ENCODE measurements at places on chromosomes 12 and 14.

GRCh38 chr12:9992296-9992695 is 6.6 kb downstream of the CLEC1B start:
- DNase-seq, result no peak

- no peak for DNase-seq
Observed at GRCh38 chr12:44114906-44115305, 279.0 kb downstream of the TMEM117 start.

DNA sequence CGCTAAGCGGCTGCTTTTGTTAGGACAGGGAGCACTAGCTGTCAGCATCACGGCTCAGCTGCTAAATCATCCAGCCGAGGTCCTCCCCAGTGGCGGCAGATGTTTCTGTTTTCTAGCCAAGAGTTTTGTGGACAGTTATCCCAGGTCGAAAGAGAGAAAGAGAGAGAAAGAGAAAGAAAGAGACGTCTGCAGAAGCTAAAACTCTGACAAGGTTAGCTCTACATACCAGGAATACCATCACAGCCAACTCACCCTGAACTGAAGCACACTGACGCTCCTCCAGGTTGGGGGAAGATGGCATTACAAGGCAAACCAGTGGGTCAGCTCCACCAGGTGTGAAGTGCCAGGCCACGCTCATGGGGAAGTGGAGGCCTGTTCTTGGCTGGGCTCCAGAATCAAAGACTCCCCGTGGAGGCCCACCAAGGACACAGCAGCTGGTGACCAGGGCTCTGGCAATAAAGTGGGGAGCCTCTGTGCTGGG is 64.9 kb upstream of the DICER1 start:
- no peak for DNase-seq

- no peak for DNase-seq
Observed at GRCh38 chr14:70641548-70642302, at the start of gene TTC9. TTC9 (plus strand) TSS chr14:70641916; CDS start chr14:70642130, 214 bp downstream.

GRCh38 chr14:101561145-101561896 is at the start of gene DIO3:
DIO3 (plus strand) TSS chr14:101561495.
- DNase-seq, result no peak

DNA sequence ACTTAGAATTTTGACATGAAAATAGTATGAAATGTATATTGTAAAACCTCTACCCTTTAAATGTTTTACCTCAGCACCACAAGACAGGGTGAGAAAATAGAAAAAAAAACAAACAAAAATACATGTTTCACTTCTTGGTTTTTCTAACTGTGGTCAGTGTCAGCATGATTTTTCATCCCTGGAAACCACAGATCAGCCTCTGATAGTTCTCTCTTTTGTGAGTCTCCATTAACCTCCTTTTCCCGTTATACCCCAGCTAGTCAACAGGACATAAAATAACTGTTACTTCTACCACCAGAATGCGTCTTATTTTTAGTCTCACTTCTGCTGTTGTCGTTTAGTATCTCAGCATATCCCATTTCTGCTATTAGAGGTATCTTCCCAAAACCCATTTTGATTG is 48.3 kb upstream of the KCNMB4 start:
- DNase-seq, result no peak

DNA sequence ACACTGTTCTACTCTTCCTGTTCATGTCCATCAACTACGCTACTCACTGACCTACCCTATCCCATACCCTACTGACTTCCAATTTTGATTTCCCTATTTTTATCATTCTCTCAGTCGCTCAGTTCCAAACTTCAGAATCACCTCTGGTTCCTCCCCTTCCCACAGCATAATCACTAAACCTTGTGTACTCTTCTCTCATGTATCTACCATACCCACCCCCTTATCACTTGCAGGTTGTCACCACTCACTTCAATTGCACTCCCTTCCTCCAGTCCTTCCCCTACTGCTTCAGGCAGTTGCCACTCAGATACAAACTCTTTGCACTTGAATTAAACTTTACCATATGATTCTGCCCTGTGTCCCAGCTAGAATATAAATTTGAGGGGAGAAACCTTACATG is 6.3 kb downstream of the RACGAP1 start:
- no peak for DNase-seq

DNA sequence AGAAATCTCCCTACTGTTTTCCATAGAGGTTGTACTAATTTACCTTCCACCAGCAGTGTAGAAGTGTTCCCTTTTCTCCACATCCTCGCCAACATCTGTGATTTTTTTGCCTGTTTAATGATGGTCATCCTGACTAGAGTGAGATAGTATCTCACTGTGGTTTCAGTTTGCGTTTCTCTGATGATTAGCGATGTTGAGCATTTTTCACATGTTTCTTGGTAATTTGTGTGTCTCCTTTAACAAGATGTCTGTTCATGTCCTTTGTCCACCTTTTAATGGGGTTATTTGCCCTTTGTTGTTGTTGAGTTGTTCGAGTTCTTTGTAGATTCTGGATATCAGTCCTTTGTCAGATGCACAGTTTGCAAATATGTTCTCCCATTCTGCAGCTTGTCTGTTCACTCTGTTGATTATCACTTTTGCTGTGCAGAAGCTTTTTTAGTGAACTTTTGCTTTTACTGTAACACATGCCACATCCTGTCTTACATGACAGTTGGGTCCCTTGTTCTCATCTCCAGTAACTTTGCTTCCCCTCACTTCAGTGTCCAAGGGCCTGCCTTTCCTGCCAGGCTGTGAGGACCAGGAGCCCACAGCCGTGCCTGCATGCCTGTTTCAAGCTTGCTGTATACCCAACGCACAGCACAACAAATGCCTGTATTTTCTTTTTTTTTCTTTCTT is 64.9 kb downstream of the SPRING1 start:
- DNase-seq, result no peak

GRCh38 chr12:80038062-80038560 is 61.2 kb upstream of the OTOGL start:
- DNase-seq, result no peak

DNA sequence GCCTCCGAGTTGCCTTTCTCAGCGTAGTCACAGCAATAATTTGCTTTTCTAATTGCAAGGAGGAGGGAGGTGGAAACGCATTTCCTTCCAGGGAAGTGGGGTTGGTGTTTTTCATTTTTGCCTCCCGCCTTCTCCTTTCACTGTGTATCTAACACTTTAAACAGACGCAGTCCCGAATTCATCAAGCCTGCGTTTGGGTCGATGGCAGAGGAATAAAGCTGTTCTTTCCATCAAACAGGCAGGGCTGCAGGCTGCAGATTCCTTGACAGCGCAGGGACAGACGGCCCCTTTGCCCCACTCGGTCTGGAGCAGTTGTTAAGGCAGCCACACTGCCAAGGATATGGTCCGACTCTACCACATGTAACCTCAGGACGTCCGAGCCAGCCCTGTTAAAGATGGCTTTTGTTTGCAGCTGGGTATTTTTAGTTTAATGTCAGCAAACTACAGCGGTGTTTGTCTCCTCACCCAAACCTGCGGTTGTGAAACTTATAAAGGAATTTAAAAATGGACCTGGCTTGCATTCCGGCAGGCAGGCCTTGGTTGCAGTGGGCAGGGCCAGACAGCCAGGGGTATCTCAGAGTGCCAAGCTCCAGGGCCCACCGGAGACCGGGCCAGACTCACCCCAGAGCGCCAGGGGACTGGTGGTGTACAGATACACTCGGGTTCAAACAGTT is 2.1 kb downstream of the CHST11 start:
- no peak for DNase-seq

DNA sequence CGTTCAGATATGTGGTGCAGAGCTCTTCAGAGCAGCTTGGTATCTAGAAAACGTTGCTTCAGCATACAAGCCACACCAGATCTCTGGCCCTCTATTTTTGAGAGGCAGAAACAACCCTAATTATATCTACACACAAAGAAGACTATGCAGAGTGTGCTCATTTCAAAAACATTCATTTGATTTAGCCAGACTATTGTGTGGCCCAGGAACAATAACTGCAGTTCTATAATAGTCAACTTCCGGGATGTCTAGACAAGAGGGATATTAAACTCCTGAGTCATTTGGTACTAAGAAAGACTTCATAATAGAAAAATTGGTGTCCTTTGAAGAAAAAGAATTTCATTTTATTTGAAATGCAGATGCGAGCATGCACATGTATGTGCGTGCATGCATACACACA is 153.8 kb downstream of the PELI2 start:
- DNase-seq, result no peak

DNA sequence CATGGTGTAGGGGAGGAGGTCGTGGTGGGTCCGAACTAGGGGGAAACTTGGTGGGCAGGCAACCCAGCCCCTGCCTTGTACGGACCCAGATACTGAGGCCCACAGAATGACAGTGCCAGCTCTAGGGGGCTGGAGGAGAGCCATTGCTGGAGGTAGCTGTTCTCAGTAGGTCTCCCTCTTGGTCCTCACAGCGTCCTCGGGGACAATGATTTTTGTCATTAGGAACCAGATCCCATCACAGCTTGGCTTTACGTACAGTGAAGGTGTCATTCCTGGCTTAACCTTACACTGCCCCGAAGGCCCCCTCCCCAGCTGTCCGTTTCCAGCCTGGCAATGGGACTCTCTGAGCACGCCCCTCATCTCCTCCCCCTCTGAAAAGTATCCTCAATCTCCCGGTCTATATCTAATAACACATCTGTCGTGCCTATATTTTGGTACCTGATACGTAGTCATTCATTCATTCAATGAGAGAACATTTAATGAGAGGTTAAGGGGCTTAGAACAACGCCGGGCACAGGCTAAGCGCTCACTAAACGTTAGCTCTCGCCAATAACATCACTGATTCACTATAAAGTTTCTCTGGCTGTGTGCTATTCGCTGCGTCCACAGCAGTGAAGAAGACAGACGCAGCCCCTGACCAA is 597 bp upstream of the DYNC1H1 start:
- DNase-seq, result no peak

- DNase-seq, result no peak
Observed at GRCh38 chr12:65282840-65283239, 4.4 kb downstream of the MSRB3 start.

DNA sequence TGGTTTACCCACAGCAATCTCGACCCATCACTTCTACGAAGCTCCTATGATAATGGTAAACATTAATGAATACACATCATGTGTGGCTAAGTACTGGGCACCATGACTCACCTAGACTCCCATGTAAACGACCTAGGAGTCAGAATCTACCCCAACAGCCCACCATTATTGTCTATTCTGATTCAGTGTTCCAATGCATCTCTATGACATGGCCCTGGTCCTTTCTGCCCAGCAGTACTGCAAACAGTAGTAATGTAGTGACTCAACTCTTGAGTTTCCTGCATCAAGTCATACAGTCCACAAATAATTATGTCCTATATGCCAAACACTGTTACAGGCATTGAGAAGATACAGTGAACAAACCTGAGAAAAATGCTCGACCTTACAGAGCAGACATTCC is 14.6 kb downstream of the GTF2A1 start:
- DNase-seq, result no peak

DNA sequence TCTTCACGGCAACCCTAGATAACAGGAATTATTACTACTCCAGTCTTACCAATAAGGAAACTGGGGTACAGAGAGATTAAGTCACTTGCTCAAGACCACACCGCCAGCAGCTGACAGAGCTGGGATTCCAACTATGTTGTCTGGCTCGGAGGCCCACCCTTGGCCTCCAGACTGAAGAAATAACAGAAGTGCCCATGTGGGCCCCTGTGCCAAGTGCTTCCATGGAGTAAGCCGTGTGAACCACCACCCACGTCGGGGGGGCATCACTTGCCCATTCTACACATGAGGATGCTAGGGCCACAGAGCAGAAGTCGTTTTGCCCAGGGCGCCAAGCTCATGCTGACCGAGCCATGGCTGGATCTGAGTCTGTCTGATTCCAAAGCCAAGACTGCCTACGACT is 926 bp upstream of the CMKLR1 start:
- DNase-seq, result no peak

GRCh38 chr12:68478516-68479260 is 132.0 kb upstream of the RAP1B start:
- no peak for DNase-seq

DNA sequence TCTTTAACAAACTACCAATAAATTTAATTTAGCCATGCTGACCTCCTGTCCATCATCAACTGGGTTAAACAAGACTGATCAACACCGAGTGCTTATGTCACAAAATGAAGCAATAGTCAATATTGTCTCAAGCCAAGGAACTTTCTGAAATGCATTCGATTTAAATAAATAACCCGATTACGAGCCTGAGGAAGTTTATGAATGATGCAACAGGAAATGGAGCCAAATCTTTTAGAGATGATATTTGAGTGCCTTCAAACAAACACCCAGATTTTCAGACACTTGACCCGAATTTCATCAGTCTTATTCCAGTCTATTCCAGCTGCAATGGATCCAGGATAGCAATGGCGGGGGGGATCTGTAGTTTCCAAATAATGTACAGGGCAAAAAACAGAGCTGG is 27.9 kb downstream of the FAR2 start:
- no peak for DNase-seq

DNA sequence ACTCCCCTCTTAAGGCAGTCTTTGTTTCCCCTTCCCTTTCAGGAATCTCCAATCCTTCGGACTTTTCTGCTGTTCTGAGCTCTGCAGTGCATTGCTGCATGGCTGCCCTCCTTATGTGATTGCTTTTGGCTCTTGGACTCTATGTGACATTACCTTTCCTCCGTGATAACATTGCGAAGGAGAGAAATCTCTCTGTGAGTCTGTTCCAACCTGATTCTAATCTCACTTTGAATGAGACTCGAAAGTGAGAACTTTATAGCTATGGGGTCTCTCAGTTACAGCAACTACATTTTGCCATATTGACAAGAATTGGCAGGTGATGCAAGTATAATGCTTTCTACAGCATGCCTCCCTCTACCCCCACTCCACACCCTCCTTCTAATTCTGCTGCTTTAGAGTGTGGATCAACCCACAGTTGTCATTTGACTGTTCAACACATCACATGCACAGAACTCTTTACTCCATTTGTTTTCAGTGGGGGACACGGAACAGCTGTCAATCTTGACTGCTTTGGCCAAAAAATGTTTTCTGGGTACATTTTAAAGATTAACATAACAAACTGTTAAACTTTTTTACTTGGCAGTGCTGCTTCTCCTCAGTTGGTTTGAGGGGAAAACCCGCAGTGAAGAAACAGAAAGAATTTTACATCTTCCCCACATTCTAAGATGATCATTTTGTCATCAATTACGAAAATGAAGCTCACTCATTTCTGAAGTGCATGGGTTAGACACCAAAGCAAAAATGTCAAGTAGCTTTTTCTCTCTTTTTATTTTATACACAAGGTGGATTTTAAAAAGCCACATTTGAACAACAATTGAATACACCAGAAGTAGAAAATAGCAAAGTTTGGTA is 125.5 kb upstream of the RMST start:
- no peak for DNase-seq

All from GOT3 (cell line).